EL (cell line): ENCODE measurements at places on chromosomes 5 and 9.

DNA sequence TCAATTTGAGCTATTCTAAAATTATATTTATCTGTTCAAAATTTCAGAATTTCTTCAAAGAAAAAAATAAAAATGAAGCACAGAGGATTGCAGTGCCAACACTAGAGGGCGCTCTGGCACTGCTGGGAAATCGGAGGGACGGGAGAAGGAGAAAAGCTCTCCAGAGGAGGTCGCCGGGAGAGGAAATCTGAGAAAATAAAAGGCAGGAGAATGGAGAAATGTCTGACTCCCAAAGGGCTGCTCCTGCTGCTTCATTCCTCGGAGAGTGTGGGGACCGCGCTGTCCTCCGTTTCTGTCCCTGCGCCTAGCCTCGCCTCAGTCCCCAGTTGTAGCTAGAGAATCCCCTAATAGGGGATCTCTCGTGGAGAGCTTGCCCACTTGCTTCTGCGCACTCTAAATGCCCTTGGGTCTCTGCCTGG, 40.0 kb upstream of the ARSB start:
- peak; percentile 68 for DNase-seq

DNA sequence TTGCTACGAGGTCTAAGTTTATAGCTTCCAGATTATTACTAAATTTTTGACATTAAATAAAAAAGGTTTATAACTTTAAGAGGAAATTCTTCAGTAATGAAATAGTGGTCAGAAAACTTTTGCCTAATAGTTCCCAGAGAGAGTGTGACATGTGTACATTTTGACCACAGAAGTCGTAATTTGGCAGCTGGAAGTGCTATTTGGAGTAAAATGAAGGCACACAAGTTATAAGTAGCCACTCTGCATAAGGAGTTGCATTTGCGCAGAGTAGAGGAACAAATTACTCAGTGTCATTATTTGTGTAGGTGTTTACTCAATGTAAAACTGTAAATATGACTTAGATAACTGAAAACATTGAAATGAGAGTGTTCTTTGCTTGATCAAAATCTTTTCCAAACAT, 408.4 kb downstream of the CCDC171 start:
- no peak for DNase-seq

DNA sequence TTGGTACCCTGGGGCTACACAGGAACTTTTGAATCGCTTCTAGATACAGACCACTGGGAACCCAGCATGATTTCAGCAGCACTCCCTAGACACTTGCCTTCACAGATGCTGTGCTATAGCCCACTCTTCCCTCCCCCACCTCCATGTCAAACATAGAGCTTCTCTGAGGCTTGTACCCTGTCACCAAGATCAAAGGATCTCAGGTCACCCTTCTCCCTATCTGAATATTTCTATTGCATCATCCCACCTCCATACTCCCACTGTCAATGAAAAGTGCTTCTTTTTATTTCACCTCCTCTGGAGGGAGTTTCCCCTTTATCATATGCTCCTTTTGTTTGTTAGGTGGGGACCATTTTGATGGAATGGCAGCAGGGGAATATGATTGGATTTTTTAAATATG, 29.2 kb upstream of the PHF24 start:
- DNase-seq, result no peak

- DNase-seq, result no peak
These were observed 77.3 kb downstream of the SLC38A9 start for GRCh38 chr5:55634866-55635265.

DNA sequence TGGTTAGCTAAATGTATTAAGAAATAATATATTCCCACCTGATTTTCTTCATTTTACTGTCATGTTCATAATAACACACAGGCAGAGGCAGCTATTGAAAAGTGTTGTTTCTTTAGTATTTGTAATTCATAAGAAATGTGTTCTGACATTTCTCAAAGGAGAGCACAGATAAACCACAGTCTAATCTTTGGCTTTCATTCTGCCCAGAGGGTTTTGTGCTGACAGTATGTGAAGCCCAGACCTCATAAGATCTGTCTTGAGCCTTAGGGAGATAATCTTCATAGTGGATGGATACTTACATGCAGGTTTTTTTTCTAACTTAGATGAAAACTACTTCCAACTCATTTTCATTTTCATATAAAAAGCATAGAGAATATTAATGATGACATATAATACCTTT, 206.1 kb downstream of the CHSY3 start:
- no peak for DNase-seq

DNA sequence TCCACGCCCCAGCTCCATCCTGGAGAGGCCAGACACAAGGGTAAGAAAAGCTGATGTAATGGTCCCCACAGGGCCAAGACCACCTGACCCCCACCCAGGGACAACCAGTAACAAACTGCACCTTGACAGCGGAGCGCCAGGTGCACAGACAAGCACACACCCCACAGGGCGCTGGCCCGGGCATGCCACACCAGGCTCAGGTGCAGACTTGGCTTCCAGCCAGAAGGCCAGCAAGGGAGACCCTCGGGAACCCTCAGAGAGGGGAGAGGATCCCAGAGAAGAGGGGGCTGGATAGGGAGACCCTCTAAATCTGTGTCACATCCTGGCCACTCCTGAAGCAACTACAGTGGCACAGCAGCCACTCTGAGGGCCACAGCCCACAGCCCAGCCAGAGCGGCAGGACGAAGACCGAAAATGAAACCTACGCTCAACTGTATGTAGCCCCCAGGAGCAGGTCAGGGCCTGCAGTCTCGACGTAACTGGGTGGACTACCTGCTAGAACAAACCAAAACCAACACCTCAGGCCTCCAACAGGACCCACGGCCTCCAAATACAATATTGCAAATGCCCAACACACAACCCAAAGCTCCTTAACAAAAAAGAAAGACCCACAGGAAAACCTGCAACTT, 18.5 kb downstream of the CAMSAP1 start:
- DNase-seq, result no peak

GRCh38 chr5:92553326-92553725, 1027.7 kb downstream of the NR2F1-AS1 start:
- no peak for DNase-seq

GRCh38 chr5:155898284-155898683, 428.7 kb upstream of the SGCD start:
- DNase-seq, result no peak

DNA sequence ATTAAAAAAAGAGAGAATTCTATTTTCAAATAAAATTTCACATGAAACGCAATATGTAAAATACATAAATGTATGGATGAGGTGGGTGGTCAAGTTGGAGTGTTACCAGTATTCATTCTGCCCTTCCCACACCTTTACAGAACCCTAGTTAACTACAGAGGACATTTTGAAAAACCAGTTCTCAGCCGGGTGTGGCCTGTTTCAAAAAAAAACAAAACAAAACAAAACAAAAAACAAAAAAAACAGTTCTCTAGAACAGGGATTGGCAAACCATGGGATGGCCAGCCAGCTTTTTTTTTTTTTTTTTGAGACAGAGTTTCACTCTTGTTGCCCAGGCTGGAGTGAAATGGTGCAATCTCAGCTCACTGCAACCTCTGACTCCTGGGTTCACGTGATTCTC, 28.4 kb upstream of the HK3 start:
- no peak for DNase-seq

DNA sequence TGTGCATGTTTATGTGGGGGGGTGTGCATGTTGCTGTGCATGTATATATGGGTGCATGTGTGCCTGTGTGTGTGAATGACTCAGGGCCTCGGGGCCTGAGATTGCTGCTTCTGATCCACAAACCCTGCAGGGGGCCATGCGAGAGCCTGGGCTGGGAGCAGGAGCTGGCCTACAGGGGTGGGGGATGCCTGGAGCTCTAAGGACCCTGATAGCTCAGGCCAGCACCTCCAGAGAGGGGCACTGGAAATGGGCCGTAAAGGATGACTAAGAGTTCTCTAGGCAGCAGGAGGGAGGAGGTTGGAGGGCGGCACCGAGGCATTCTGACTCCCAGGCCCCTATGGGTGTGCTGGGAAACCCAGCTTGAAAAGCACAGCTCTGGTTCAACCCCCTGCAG, 6.9 kb upstream of the UBAC1 start:
- no peak for DNase-seq

- DNase-seq, result no peak
These were observed 1.1 kb upstream of the ANP32B start for GRCh38 chr9:97981846-97982682.

GRCh38 chr9:15277400-15278090, 29.5 kb downstream of the TTC39B start:
- DNase-seq, result no peak

- peak; percentile 84 for DNase-seq
These were observed 11.2 kb downstream of the DNAJB5 start for GRCh38 chr9:35000535-35001284.

GRCh38 chr5:98940581-98940980, 11.8 kb upstream of the CHD1 start:
- peak; percentile 41 for DNase-seq

DNA sequence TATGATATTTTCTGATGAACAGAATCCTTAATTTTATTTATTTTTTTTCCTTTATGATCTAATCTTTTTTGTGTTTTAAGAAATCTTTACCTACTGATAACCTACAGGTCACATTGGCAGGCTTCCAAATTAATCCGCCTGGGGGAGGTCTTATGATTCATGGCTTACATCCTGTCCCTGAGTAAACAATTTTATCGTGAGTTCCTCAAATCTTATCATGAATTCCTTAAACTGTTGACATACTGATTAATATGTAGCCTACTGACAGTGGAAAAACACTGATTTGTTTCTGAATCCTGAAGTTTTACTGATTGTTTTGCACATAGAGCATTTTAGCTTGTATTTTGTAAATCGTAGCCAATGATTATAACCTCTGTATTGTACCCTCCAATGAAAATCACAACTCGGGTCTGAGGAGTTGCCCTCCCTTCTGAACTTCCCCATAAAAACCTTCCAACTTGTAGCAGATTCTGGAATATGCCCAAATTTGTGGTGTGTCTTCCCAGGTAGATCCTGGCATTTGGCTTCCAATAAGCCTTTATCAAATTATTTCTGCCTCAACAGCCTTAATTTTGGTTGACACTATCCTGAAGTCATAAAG, 105.6 kb downstream of the VCAN start:
- peak; percentile 6 for DNase-seq

- DNase-seq, result peak; percentile 92
These were observed 22.6 kb upstream of the MAMDC2 start for GRCh38 chr9:70020991-70021571.

DNA sequence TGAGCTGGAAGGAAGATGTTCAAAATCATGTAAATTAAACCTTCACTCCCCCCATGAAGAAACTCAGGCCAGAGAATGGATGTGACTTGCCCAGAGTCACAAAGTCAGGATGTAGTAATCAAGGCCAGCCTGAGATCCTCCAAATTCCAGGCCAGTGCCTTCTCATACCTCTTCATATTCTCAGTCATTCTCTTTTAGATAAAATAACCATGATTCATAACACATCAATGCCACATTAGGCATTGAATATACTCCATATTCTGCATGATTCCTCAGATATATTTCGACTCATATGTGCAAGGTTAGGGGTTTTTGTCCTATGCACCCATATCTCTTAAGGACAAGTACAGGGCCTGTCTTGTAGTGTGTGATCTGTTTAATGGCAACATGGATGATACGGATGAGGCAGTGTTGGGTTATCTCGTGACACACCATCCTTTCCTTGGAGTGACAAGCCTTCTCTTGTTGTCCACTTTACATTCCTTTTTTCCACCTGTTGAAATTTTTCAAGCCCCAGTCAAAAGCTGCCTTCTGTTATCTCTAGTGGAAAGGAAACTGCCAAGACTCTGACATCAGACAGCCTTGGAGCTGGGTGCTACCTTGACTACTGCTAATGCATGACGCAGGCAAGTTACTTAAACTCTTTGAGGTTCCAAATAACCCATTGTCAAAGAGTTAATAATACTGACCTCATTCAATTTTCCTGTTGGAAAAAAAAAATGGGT, 227.5 kb upstream of the NR4A3 start:
- no peak for DNase-seq

- no peak for DNase-seq
These were observed 95.6 kb downstream of the NDFIP1 start for GRCh38 chr5:142204219-142204618.

DNA sequence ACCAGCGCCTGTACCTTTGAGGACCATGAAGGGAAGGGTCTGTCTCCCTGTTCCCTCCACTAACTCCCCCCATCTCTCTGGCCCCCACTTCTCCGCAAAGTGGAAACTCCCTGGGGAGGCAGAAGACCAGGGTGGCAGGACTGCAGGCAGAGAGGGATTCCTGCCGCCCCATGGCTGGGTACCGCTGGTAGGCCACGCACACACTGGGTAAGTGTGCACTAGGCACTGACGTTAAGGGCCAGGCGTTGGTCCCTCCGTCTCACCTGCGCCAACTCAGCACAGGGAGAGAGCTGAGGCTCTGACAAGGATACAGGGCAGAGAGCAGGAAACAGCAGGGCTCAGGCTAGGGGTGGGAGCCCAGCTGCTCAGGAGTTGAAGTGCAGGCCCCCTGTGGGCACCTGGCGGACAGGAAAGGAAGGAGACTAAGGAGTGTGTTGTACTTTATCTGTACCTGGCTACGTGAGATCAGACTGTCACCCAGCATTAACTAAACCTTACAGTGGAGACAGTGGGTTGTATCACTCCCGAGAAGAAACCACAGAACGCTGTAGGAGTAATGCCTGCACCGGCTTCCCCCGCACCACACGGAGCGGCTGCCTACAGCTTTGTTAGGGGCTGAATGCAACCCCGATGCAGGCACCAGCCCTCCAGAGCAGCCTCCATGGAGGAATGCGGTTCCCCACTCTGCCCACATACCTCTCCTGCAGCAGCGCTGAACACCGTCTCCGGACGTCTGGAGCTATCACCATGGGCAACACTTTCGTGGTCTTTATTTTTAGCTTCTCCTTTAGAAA, 34.2 kb upstream of the CLPTM1L start:
- DNase-seq, result no peak

DNA sequence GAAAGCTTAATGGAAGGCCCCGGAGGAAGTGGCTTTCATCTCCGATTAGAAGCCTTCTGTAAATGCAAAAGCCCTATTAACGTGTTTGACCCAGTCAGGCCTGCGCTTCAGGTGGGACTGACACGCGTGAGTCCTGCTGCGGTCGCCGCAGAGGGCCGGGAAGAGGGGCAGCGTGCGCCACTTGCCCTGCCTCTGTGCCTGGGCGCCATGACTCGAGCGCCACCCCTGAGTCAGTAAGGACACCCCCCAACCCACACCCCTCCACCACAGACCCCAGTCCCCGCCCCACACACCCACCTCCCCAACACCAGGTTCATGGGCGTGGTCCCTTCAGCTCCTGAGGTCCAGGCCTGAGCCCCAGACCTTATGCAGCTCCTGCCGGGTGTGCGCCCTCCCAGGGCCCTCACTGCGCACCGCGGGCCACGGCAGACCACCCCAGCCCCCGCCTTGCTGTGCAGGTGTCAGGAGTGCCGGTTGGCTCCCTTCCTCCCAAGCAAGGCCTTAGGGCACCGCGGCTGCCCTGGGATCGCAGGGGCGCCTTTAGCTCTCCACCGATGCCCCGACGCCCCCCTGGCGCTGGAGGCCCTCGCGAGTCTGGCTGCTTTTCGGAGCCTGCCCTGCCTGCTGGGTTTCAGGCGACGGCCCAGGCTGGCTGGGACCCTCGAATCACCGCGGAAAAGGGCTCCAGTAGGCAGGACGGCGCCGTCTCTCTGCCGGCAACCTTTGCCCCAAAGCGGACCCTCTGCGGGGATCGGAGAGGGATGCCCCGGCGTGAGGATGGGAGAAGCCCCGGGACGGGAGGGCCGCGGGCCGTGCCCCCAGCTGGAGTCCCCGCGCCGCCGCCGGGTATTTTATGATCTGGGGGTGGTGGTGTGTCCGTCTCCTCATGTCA, 625 bp upstream of the OLFM1 start:
- no peak for DNase-seq
